GM12892 (cell line): ENCODE measurements at places on chromosomes 2 and 18.

GRCh38 chr18:53843113-53843760 is 381.2 kb downstream of the MBD2 start:
- DNase-seq, result no peak

DNA sequence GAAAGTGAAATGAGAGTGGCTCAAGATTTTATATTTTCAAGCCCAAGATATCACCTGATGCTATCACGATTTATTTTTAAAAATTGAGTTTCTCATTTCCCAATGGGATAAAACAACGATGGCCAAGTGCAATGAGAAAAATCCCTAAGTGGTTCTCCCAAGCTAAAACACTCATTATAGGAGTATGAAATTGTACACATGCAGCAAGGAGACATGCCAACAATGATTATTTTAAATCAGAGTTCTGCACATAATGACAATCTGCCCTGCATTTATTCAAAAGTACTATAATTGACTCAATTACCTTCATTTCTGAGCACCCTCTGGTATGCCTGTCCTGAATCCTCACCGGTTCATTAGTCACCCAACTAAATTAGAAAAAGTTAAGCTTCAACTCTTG is 12.7 kb downstream of the CYTIP start:
- no peak for DNase-seq

DNA sequence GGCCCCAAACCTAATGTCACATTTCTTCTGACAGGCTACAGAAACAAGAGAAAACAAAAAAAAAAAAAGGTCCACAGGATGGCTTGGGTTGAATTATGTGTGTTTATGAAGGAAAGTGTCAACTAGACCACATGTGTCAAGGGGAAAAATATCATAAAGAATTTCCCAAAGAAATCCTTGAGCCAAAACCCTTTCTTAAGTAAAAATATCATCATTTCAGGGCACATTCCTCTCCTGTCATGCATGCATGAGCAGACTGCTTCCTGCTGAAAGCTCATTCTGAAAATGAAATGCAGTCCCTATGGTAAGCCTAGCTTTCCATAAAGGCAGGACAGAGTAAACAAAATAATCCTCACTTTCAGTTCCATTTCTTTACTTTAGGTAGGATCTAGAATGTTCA is 85.7 kb upstream of the RBBP8 start:
- DNase-seq, result no peak

GRCh38 chr18:79857082-79857671 is 59.4 kb downstream of the KCNG2 start:
- no peak for DNase-seq

DNA sequence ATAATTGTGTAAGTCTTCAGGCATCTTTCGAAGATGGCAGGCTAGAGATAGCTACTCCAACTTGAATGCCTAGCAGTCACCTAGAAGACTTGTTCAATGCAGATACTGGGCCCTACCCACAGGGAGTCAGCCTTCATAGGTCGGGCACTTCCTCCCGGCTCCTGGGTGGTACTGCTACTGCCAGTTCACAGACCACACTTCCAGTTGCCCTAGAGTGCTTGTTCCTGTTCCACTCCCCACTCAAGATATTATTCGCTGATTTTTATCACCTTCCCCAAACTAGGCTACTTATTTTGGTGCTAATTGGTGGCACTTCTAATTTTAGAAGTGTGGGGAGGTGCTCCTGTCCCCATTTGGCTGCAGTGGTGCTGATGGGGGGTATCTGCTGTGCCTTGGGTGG is 34.2 kb downstream of the INPP4A start:
- no peak for DNase-seq

DNA sequence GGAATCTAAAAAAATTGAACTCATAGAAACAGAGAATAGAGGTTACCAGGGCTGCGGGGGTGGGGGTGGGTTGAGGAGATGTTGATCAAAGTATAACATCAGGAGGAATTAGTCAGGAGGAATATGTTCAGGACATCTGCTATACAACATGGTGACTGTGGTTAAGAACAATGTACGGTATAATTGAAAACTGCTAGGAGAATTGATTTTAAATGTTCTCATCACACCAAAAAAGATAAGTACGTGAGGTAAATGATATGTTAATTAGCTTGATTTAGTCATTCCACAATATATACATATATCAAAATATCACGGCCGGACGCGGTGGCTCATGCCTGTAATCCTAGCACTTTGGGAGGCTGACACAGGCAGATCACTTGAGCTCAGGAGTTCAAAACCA is 140.2 kb downstream of the MTCL1 start:
- DNase-seq, result no peak

- DNase-seq, result no peak
Measured at GRCh38 chr2:68925295-68925896, 27.3 kb downstream of the GKN2 start.

DNA sequence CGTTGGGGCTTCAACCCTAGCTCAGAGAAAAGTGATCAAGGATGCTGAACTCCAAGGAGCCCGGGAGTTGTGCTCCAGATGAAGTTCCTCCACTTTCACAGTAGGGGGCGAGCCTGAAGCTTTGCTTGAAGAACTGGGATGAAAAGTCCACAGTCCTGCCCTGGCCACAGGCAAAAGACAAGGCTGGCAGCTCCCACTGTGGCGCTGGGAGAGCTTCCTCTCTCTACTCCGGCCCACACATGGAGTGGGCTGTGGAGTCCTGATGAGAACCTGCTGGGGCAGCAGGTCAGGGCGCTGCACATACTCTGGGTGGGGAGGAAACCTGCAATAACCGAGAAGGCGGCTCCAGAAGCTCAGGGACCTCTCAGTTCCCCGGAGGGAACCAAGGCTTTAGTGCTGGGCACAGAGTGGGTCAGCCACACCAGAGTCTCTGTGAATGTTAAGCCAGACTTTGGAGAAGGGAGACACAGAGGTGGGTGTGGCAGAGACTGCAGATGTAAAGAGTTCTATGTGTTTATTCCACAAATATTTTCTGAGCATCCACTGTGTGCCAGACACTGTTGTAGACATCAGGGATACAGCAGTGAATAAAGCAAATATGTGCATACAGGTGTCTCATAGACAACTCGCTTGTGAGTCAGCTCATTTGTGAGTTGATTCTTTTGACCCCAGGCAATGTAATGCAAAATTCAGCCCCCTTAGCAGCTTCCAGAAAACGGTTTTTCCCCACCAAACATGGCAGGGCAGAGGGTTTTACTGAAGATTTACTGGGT is 48.0 kb upstream of the MRPL33 start:
- DNase-seq, result no peak

DNA sequence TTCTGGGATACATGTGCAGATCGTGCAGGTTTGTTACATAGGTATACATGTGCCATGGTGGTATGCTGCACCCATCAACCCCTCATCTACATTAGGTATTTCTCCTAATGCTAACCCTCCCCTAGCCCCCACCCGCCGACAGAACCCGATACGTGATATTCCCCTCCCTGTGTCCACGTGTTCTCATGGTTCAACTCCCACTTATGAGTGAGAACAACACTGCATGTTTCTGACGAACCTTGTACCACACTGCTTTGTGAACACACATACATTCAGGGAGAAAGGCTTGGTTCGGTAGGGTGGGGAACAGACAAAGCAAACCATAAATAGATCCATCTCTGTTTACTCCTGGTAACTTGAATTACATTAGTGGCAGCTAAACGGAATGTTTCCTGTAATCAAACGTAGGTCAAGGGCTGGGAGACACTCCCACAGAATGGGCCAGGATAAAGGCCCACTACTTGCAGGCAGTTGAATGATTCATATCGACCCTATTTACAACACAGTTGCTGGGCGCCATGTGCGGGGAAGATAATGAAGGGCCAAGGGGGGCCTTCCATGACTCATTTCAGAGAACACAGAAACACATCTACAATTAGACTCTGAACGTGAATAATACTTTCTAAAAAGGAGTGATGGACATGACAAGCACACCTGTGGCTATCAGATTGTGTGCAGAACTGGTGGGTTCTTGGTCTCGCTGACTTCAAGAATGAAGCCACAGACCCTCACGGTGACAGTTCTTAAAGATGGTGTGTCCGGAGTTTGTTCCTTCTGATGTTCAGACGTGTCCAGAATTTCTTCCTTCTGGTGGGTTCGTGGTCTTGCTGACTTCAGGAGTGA is 56.8 kb upstream of the KIDINS220 start:
- DNase-seq, result no peak

DNA sequence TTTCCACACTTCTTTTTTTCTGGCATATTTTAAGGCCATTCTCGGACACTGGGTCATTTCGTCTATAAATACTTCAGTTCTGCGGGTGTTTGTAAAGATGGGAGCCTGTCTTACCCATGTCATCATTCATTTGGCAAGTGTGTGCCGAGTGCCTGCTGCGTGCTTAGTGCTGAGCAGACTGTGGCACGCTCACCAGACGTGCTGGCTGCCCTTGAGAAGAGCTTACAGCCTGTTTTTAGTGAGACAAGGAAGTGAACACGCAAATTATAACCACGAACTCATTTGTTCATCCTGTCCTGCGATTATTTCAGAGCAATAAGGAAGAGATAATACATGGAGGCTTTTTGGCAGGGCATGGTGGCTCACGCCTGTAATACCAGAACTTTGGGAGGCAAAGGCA is 10.4 kb upstream of the STON1 start:
- no peak for DNase-seq

DNA sequence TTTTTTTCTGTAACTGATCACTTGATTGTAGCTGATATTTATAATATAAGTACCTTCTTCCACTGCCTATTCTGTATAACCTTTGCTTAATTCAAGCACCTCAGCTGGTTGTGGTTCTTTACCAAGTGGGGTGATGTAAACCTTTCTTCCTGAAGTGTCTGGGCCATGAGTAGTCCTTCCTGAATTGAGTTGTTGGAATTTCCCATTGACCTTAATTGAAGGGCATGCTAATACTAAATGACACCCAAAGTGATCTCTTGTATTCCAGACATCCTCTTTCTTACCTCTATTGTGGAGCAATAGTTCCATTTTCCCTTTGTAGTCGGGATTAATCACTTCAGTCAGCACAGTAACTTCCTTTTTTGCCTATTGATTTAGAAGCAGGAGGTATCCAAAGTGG is 1496.8 kb upstream of the CELF4 start:
- no peak for DNase-seq

GRCh38 chr2:212156088-212156487 is 382.5 kb downstream of the ERBB4 start:
- DNase-seq, result no peak

DNA sequence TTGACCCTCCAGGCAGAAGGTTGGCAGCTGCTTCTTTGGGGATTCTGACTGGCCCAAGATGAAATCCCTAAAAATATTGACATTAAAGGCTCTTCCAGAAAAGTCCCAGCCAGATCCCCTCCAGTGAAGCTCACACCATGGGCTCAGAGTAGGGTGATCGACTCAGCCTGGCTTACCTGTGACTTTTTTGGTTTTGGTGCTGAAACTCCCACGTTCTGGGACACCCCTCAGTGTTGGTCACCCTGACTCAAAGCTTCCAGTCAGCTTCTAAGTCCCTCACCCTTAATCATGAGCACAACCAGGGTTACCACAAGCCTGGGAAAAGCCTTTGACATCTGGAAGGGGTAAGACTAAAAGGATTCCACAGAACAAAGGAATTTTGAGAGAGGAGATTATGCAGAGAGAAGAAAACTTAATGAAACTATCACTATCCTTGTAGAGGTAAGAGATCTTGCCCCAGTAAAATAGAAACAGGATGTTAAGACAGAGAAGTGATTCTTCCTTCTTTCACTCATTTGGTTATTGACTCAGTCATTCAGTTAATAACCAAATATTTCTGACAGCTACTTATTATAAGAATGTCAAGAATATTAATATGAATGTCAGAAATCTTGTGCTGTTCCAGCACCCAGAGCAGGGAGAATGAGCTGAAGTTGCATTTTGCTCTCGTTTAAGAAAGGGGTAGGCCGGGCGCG is 66.8 kb upstream of the SEC11C start:
- no peak for DNase-seq

DNA sequence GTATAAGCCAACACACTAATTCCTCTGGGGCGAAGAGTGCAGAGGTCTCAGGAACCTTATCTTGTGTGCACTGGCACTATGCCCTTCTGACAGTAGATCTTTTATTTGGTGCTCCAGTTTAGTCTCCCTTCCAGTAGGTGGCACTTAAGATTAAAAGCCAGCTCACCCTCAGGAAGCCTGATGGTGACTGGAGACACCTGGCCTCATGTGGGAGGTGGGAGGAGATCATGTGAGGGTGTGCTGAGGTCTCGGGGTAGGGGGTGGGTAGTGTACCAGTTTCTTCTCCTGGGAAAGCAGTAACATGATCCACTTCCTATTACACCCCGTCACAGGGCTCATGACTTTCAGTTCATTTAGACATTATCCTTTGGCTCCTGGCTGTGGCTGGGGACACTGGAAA is 654.9 kb downstream of the ADCYAP1 start:
- no peak for DNase-seq
